Prostate gland (tissue), 2 donors: ENCODE measurements at places on chromosomes 5 and 9.

DNA sequence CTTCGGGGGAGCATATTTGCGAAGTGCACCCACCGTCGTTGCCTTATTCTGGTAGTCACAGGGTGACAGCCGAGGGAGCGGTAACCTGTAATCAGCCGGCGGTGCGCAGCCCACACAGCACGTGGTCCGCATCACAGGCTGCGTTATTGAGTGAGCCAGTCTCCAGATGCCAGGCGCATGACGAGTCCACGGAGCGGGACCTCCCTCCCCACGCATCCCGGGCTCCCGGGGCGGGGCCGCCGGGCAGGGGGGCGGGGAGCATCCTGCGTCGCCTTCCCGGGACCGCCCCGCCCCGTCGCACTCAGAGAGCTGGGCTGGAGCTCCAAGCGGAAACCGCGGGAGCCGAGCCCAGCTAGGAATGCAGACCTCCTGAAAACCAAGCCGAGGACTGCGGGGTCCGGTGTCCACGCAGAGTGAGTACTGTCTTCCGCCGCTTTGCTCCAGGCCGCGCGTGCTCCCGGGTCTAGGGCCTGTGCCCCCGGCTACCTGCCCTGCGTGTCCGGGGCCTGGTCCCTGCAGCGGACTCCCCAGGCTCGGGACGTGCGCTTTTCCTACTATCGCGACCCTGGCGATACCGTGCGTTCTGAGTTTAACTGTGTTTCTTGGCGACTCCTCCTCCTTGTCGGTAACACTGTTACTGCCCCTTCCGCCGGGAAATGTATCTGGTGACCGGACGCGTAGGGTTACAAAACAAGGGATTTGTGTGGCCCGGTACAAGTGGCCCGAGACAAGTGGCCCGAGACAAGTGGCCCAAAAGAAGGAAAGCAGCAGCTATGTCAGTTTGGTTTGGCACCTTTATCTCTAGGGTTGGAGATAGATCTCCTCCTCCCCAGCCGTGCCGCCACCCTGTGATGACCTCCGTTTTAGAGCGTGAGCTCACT is 40.6 kb downstream of the CAST start:
- H3K27me3 ChIP-seq = no peaks in the 10 kb centered on the region
- no peaks in the 10 kb centered on the region for H3K4me1 ChIP-seq
- no peaks in the 10 kb centered on the region for H3K36me3 ChIP-seq
- H3K4me3 ChIP-seq = peak overlapping the region; percentile 39
- H3K27ac ChIP-seq = peak overlapping the region; percentile 83

DNA sequence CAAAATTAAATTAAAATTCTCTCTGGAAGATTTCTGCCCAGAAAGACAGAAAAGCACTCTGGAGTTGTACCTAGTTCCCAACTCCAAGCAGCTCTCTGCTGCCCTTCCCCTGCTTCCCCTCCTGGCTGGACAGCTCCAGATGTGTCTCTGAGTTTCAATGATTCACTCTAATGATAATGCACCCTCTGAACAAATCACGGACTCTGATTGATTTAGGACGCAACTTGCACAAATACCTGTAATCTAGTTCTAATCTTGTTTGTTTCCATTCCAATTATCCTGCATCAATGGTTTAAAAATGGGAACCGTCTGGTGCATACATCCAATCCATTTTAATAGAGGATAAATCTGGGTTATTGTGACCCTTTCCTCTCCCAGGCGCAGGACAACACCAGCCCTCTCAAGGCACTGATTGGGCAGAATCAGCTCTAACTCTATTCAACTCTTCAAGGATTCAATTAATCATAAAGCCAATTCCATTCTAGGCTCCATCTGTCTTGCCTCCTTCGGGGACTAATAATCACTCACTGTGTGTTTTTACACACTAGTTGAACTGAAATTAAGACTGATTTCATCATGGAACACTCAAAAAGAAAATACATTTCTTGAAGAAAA is 111.2 kb upstream of the LRRTM2 start:
- no peak overlapping the region for H3K27ac ChIP-seq
- no peaks in the 10 kb centered on the region for H3K36me3 ChIP-seq
- no peak for DNase-seq
- no peak overlapping the region for H3K4me3 ChIP-seq

GRCh38 chr9:127907867-127908659 is 8.7 kb upstream of the ST6GALNAC6 start:
- H3K36me3 ChIP-seq = no peaks in the 10 kb centered on the region
- peaks cover 11% of the 10 kb centered on the region for H3K4me1 ChIP-seq
- no peak overlapping the region for H3K27ac ChIP-seq
- no peak for DNase-seq

DNA sequence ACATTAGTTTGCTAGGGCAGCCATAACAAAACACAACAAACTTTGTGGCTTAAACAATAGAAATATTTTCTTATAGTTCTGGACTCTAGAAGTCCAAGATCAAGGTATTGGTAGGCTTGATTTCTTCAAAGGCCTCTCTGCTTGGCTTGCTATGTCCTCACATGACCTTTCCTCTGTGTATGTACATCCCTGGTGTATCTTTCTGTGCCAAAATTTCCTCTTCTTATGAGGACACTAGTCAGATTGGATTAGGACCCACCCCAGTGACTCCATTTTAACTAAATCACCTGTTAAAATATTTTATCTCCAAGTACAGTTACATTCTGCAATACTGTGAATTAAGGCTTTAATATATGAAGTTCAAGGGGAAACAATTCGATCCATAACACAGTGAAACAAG is 168.9 kb upstream of the CCNH start:
- no peak overlapping the region for H3K27ac ChIP-seq
- no peaks in the 10 kb centered on the region for H3K4me1 ChIP-seq
- no peaks in the 10 kb centered on the region for H3K27me3 ChIP-seq
- no peaks in the 10 kb centered on the region for H3K36me3 ChIP-seq
- DNase-seq = no peak

DNA sequence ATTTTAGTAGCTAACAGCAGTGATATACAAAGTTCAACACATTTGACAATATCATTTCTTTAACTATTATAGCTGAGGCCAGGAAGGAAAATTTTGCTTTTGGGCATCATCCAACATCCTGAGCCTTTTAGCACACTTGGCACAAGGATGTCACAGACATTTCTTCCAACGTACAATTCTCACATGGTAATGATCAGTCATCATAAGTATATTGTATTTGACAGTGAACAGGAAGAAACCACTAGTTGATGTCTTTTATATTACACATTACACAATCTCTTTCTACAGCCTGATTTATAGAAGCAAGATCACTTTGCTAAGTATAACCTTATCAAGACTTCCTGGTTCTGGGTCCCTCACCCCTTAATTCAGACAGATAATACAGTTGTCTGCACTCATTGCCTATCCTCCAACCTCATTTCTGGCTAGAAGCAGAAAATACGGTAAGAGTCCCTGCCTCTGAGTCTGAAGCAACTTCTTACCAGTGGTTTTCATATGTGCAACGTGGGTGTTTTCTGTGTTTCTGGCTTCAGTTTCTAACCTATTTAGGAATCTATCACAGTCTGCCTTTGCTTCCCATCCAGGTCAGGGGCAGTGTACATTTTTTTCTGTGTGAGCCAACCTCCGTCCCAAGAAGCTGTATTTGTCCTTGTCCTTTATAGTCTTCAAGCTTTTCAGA is 167.8 kb downstream of the PAM start:
- H3K27ac ChIP-seq = no peak overlapping the region
- H3K36me3 ChIP-seq = no peaks in the 10 kb centered on the region
- H3K4me3 ChIP-seq = no peak overlapping the region

GRCh38 chr9:135009794-135010585 is 77.5 kb upstream of the OLFM1 start:
- H3K4me1 ChIP-seq = no peaks in the 10 kb centered on the region
- H3K4me3 ChIP-seq = no peak overlapping the region
- H3K27ac ChIP-seq = no peak overlapping the region
- no peaks in the 10 kb centered on the region for H3K36me3 ChIP-seq
- DNase-seq = no peak

DNA sequence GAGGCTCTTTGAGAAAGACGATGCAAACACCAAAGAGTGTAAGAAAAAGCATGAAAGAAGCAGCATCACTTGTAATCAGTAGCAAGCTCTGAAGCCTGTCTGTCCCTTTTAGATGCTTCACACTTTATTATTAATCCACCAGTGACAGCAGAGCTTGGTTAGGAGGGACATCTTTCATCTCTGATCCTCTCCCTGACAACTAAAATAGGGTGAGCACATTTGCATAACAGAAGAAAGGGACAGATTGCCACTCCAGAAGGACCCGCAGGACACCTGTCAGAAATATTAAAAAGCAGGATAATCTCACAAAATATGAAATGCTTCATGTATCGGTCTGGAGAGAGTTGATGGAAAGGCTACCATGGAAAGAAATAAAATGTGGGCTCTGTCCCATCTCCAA is 71.4 kb upstream of the MAP1B start:
- no peak for DNase-seq
- H3K36me3 ChIP-seq = no peaks in the 10 kb centered on the region
- H3K27ac ChIP-seq = no peak overlapping the region
- no peak overlapping the region for H3K4me3 ChIP-seq
- no peaks in the 10 kb centered on the region for H3K27me3 ChIP-seq

DNA sequence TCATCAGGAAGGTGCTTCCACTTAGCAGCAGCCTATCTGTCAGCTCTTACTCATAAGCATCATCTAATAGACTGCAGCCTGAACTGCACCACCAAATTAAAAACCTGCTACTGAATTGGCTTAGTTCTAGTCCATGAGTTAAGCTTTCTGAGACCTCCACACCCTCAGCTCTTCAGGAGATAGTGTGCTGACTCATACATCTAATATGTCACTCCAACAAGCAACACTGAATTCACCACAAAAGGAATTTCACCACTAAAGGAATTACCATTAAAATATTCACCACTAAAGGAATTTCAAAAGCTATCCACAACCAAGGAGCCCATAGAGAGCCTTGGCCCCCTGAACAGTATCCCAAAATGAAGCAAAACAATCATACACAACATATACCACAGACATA is 418.5 kb upstream of the RORB start:
- no peaks in the 10 kb centered on the region for H3K27me3 ChIP-seq
- no peaks in the 10 kb centered on the region for H3K4me1 ChIP-seq
- DNase-seq = no peak
- H3K36me3 ChIP-seq = no peaks in the 10 kb centered on the region

DNA sequence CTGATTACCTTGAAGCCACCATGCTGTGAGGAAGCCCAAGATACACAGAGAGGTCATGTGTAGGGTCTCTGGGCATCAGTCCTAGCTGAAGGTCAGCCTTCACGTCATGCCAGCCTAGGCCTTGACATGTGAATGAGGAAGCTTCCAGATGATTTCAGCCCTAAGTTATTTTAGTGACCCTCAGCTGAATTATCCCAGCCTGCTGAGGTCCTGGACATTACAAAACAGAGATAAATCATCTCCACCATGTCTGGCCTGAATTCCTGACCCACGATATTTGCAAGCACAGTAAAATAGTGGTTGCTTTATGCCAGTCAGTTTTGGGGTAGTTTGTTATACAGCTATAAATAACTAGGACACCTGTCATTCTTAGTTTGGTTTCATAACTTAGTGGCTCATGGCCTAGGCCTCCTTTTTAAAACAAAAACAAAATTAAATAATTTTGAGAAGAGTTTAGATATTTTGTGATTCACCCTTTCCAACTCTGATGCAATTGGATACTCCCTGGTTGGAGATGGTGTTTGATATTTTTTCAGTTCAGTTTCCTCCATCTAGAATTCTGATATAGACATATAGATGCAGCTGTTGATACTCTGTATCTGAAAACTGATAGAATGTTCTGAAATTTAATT is 571.3 kb upstream of the CLINT1 start:
- H3K36me3 ChIP-seq = no peaks in the 10 kb centered on the region
- H3K4me3 ChIP-seq = no peak overlapping the region
- peak overlapping the region; percentile 48 for H3K27ac ChIP-seq
- DNase-seq = no peak
- no peaks in the 10 kb centered on the region for H3K4me1 ChIP-seq

GRCh38 chr9:14418301-14418940 is 104.5 kb upstream of the NFIB start:
- H3K27ac ChIP-seq = no peak overlapping the region
- no peaks in the 10 kb centered on the region for H3K4me1 ChIP-seq
- no peaks in the 10 kb centered on the region for H3K36me3 ChIP-seq
- no peaks in the 10 kb centered on the region for H3K27me3 ChIP-seq
- DNase-seq = no peak

GRCh38 chr5:20537911-20538703 is 550.1 kb upstream of the CDH18 start:
- no peaks in the 10 kb centered on the region for H3K27me3 ChIP-seq
- H3K4me3 ChIP-seq = no peak overlapping the region
- H3K27ac ChIP-seq = no peak overlapping the region
- H3K4me1 ChIP-seq = no peaks in the 10 kb centered on the region
- H3K36me3 ChIP-seq = no peaks in the 10 kb centered on the region

DNA sequence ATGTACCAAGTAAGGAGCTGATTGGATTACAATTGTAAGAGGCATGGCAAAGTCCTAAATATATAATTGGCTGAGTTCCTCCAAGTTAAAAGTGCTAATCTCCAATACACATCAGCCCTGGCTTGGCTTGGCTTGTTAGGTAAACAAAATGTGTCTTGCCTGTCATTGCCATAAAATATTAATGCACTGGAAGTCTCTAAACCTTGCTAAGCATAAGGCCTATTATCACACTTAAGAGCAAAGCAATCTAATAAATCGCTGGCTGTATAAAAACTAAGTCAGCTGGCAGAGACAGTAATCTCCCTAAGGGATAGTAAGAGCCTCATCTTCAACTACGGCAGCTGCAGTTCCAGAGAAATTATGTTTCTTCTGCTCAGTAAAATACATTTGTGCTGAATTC is 418.6 kb upstream of the GRAMD2B start:
- H3K36me3 ChIP-seq = no peaks in the 10 kb centered on the region
- H3K27me3 ChIP-seq = no peaks in the 10 kb centered on the region
- peak; percentile 34 for DNase-seq
- H3K4me3 ChIP-seq = no peak overlapping the region

DNA sequence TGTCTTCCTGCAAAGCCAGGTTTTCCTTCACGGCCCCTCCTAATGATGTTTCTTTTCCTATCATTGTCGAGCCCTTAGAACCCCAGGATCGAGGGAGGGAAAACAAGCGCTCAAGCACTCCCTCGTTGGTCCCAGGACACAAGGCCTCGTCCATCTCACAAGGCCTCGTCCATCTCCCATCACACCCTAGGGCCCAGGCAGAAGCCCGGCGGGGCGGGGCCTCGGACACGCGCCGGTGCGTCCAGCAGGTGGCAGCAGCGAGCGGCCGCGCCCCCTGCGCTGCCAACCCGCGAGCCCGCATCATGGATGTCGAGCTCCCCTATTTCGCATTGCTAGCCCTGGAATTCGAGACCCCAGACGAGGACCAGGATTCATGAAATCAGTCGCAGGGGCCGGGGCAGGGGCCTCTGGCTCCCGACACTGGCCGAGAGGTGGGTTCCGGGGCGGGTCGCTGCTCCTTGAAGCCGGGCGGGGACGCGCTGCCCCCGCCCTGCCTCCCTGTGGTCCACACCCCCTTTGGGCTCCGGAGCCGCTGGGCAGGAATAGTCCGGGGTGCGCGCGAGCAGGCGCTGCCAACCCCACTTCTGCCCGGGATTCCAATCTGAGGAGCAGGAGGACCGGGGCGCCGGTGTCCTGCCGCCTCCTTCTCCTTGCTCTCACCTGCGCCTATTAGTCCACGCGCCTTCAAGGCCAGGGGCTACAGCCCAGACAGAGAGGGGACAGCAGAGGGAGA is at the start of gene ABLIM3:
Gene ABLIM3, plus strand, starts transcription at position 270 of the 733 bp plus-strand sequence. CDS start 603 bp downstream, outside the sequence.
- peak; percentile 45 for DNase-seq
- H3K27ac ChIP-seq = peak within 1 kb of the TSS; percentile 39
- no peaks in the 10 kb centered on the region for H3K36me3 ChIP-seq
- peak within 1 kb of the TSS; percentile 65 for H3K4me3 ChIP-seq
- no peaks in the 10 kb centered on the region for H3K4me1 ChIP-seq
